ENCODE measurements at places on chromosomes 4 and X.

GRCh38 chrX:121160987-121161386 lies 113.6 kb downstream of the GLUD2 start:
- DNase-seq, result no peak

- no peak for DNase-seq
Observed at GRCh38 chrX:13298836-13299235, 21.0 kb downstream of the ATXN3L start.

- DNase-seq, result no peak
Observed at GRCh38 chr4:110837896-110838450, 215.1 kb upstream of the PITX2 start.

- no peak for DNase-seq
Observed at GRCh38 chrX:110399966-110400365, 41.3 kb downstream of the RTL9 start.

- DNase-seq, result no peak
Observed at GRCh38 chr4:52750819-52751486, at the start of gene ERVMER34-1. Gene ERVMER34-1, minus strand, starts transcription at chr4:52751425. Its CDS starts 5,905 bp downstream, at chr4:52745520.

Measured in activated CD8-positive, alpha-beta memory T cell treated with anti-CD3 and anti-CD28 coated beads, Interleukin-2, amount 50 U/mL, for 4 hours (primary cell).